ENCODE measurements at places on chromosomes 4 and X.

DNA sequence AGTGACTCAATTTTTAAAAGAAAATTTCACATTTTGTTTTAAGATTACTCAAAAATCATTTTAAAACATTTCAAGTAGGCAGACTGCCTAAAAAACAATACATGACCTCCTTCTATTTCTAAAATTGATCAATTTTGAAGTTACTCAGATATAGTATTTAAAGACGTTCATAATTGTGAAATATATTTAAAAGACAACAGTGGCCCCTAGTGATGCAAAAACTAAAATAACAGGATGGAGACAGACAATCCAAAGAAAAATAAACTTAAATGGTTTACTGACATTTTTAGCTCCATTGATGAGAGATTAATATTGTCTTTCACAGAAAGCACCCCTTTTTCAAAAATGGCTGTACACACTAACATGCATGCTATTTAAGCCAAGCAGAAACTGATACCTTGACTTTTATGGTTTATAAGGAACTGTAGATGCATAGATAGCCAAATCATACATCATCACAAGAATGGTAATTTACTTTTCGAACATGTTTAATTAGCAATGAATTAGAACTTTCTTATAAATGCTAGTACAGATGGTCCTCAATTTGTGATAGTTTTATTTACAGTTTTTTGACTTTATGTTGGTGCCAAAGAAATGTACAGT is 69.8 kb upstream of the FAT4 start:
- no peak for DNase-seq

- DNase-seq: no peak
These were observed 112.8 kb upstream of the MAP3K15 start for GRCh38 chrX:19628011-19628575.

DNA sequence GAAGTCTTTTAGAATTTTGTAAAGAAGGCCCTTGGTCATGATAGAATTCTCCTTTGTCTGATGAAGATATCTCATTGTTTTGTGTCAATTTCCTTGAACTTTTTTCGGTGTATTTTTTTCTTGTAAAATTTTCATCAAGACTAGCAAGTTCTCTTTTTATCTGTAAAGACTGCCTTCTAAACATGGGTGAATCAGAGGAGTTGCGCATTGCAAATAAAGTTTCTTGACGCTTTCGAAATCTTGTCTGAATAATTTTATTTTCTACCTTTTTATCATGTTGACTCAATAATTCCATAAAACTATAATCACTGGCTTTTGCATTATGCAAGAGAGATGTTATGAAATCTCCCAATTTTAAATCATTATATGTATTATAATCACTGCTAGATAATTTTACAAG is 66.2 kb downstream of the NCAPG start:
- no peak for DNase-seq

- no peak for DNase-seq
These were observed 56.8 kb upstream of the PRDX4 start for GRCh38 chrX:23610495-23610894.

- no peak for DNase-seq
These were observed 1.5 kb downstream of the MAB21L2 start for GRCh38 chr4:150583287-150584110.

Data from stimulated activated CD8-positive, alpha-beta memory T cell treated with anti-CD3 and anti-CD28 coated beads, Interleukin-15, amount 100 ng/mL, for 1 hour (primary cell).